Mesenchymal stem cell (in vitro differentiated cells and primary cell): ENCODE measurements at places on chromosomes 3 and 15.
A peak's percentile ranks its signal among the peaks of the same experiment; 100 is the strongest.

DNA sequence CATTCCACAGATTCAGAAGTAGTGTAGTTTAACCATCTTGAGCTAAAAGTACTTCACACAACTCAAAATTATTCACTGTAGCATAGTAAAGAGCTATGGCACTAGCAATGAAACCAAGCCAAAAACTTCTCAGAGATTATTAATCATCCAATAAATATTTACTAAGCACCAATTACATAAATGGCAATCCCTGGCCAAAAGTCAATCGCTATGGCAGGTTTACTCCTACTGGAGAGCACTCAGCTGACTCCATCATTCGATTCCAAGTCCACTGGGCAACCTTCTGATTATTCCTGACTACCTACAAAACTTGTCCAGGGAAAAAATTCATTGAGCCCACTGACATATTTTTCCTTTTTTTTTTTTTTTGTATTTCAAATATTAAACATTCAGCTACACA is 23.9 kb downstream of the ATP13A3 start:
- no peak overlapping the region for H3K4me3 ChIP-seq
- no peaks in the 10 kb centered on the region for H3K4me1 ChIP-seq
- DNase-seq, result no peak
- no peak overlapping the region for H3K27ac ChIP-seq
- H3K36me3 ChIP-seq, result peaks cover 60% of the 10 kb centered on the region

DNA sequence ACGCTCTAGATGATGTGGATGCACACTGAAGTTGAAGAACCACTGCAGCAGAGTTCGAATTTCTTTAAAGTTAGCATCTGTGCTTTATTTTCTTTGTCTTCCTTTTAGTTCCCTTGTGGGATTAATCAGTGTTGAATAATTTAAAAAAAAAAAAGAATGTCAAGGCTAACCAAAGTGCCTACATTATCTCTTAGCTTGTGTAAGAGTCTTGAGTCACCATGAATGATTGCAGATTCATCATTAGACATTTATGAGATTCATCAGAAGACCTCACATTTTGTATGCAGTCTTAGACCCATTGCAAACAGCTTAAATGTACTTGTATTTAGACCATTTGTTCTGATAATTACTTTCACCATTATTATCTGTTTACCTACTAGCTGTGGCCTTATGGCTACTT is 182.2 kb downstream of the FNDC3B start:
- peaks cover 10% of the 10 kb centered on the region for H3K36me3 ChIP-seq
- no peak overlapping the region for H3K27ac ChIP-seq
- H3K27me3 ChIP-seq, result no peaks in the 10 kb centered on the region
- DNase-seq, result peak; percentile 83
- no peak overlapping the region for H3K4me3 ChIP-seq

DNA sequence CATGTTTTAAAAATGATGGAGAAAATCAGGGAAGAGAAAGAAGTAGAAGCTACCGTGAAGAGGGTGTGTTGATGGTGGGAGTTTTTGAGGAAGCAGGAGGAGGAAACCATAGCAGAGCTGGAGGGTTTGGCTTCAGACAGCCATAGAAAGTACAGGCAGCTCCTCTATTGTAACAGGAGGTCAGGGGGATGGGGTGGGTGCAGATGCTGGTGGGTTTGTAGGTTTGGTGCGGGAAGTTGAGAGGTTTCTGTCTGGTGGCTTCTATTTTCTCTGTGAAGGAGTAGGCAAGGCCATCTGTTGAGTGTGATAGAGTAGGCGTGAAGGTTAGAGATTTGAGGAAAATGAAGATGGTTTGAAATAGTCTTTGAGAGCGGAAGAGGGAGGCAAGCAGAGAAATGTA is 97.7 kb upstream of the TBC1D5 start:
- H3K27me3 ChIP-seq, result no peaks in the 10 kb centered on the region
- no peaks in the 10 kb centered on the region for H3K4me1 ChIP-seq
- no peak for DNase-seq
- no peak overlapping the region for H3K27ac ChIP-seq

- H3K36me3 ChIP-seq, result no peaks in the 10 kb centered on the region
- DNase-seq, result no peak
- no peak overlapping the region for H3K4me3 ChIP-seq
These were observed 173.4 kb downstream of the MYRIP start for GRCh38 chr3:39982665-39983357.

- H3K4me1 ChIP-seq, result no peaks in the 10 kb centered on the region
- DNase-seq, result no peak
- no peak overlapping the region for H3K27ac ChIP-seq
- no peaks in the 10 kb centered on the region for H3K36me3 ChIP-seq
- H3K27me3 ChIP-seq, result no peaks in the 10 kb centered on the region
These were observed 216.5 kb downstream of the BBX start for GRCh38 chr3:107739227-107739626.
